Uterus (tissue), 4 donors: ENCODE measurements at places on chromosomes 6 and 20. TPM values are rescaled to one million over a fixed set of nuclear protein-coding genes. Genes with fewer than 3 reads are reported as not detected.

Gene VNN1
- not detected for total RNA-seq

- H3K4me3 ChIP-seq: no peak overlapping the region
- no peaks in the 10 kb centered on the region for H3K36me3 ChIP-seq
- no peaks in the 10 kb centered on the region for H3K4me1 ChIP-seq
- DNase-seq: no peak
These were observed 15.0 kb downstream of the FITM2 start for GRCh38 chr20:44296011-44296410.

DNA sequence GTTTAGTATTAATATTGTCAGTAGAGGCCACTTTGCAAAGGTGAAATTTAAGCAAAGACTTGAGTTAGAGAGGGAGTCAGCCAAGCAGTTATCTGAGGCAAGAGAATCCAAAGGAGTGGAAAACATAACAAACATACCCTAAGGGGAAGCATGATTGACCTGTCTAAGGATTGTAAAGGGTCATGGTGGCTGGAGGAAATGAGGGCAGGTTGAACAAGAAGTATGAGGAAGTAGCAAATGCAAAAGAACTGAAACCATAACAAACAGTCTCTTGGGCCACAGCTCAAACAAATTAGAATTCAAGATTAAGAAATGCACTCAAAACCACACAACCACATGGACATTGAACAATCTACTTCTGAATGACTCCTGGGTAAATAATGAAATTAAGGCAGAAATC is 103.2 kb downstream of the FBXO5 start:
- no peak for DNase-seq
- H3K27ac ChIP-seq: no peak overlapping the region
- H3K27me3 ChIP-seq: no peaks in the 10 kb centered on the region
- H3K4me1 ChIP-seq: no peaks in the 10 kb centered on the region
- H3K4me3 ChIP-seq: no peak overlapping the region

GRCh38 chr20:46920114-46920513 is 25.5 kb downstream of the EYA2 start:
- no peaks in the 10 kb centered on the region for H3K36me3 ChIP-seq
- H3K4me1 ChIP-seq: no peaks in the 10 kb centered on the region
- H3K27ac ChIP-seq: no peak overlapping the region
- no peak overlapping the region for H3K4me3 ChIP-seq
- H3K27me3 ChIP-seq: no peaks in the 10 kb centered on the region

DNA sequence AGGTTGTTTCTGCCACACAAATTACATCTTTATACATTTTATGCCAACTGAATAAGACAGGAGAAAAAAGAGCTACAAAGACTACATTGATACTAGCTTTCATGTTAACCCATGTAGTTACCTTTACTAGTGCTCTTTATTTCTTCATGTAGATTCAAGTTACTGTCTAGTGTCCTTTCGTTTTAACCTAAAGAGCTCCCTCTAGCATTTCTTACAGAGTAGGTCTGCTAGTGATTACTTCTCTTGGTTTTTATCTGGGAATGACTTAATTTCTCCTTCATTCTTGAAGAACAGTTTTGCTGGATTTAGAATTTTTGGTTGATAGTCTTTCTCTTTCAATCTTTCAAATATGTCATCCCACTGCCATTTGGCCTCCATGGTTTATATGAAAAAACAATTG is 21.2 kb upstream of the NOP56 start:
- H3K4me3 ChIP-seq: no peak overlapping the region
- no peak for DNase-seq
- no peaks in the 10 kb centered on the region for H3K4me1 ChIP-seq
- H3K36me3 ChIP-seq: no peaks in the 10 kb centered on the region
- no peaks in the 10 kb centered on the region for H3K27me3 ChIP-seq

- H3K27me3 ChIP-seq: no peaks in the 10 kb centered on the region
- H3K27ac ChIP-seq: peak overlapping the region; percentile 98
- no peaks in the 10 kb centered on the region for H3K36me3 ChIP-seq
- DNase-seq: peak; percentile 72
- no peaks in the 10 kb centered on the region for H3K4me1 ChIP-seq
These were observed 17.8 kb upstream of the HMGN4 start for GRCh38 chr6:26520237-26520849.

DNA sequence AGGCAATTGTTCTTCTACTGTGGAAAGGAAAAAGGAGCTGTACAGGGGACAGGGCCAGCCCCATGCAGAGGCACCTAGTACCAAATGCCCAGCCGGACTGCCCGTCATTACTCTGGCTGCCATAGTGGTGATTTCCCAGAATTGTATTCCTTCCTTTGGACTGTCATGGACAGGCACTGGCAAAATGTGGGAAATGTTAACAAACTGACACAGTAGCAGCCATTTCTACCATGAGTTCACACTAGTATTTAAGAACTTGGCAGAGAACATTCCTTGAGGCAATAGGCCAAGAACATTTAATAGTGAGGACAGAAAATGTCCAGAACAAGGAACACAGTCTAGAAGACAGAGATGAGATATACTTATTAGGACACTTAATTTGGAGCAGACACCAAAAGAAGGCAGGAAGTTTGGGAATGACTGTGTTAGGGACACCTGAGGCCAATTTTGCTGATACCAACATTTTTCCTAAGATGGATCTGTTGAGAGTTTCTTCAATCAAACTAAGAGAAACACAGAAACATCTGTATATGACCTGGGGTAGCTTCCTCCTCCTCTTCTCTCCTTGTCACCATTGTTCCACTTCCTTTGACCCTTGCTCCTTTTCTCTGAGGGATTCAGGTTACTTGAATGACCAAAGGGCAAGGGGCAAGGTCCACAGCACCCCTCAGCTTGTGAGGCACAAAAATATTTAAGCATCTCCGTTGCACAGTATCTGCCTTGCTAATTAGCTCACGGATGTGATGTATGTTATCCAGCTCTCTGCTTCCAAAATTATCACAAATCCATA is 14.9 kb downstream of the ADTRP start:
- no peak for DNase-seq
- H3K36me3 ChIP-seq: no peaks in the 10 kb centered on the region
- no peaks in the 10 kb centered on the region for H3K27me3 ChIP-seq
- H3K27ac ChIP-seq: no peak overlapping the region
- no peak overlapping the region for H3K4me3 ChIP-seq

- H3K36me3 ChIP-seq: no peaks in the 10 kb centered on the region
- no peak overlapping the region for H3K27ac ChIP-seq
- no peak for DNase-seq
- H3K4me3 ChIP-seq: no peak overlapping the region
These were observed 79.5 kb downstream of the CDH4 start for GRCh38 chr20:61331543-61331942.

DNA sequence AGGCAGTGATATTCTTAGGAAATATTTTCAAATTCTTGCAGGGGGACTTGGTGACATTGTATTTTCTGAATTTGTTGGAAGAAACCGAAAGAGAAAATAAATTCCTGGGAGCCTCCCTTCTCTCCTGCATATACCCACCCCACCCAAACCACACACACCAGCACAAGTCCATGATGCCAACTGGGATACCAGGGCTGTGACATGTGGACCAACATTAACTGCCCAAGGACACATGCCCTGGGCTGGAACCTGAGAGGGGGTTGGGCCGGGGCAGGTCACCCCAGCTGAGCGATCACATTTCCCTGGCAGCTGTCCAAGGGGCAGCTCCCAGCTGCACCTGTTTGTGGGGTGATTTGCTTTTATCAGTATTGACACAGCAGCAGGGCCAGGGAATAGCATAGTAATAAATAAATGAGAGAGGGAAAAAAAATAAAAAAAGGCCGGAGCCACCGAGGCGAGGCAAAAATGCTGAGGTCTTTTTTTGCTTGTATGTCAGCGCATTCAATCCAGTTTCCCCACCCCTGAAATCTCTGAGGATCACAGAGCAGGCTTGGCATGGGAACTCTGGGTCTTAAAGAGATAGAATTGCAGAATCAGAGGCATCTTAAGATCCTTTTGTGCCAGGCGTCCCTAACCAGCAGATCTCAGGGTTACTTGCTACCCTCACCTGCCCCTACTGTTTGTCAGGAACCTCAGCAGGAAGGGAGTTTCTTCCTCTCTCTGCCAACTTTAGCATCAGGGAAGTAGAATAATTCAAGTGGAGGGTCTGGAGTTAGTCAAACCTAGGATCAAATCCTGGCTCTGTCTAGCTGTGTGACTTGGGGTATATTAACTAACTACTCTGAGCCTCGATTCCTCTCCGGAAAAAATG is 66.5 kb upstream of the PIM1 start:
- peak; percentile 46 for DNase-seq
- no peaks in the 10 kb centered on the region for H3K27me3 ChIP-seq
- peak overlapping the region; percentile 87 for H3K27ac ChIP-seq
- no peaks in the 10 kb centered on the region for H3K4me1 ChIP-seq

GRCh38 chr20:53853111-53853713 is 217.2 kb downstream of the BCAS1 start:
- no peaks in the 10 kb centered on the region for H3K36me3 ChIP-seq
- H3K27ac ChIP-seq: no peak overlapping the region
- H3K4me3 ChIP-seq: no peak overlapping the region
- no peaks in the 10 kb centered on the region for H3K4me1 ChIP-seq
- no peak for DNase-seq
